ENCODE measurements at places on chromosomes 3 and 15.

GRCh38 chr3:28198974-28199373 lies 42.4 kb upstream of the CMC1 start:
- DNase-seq = no peak

DNA sequence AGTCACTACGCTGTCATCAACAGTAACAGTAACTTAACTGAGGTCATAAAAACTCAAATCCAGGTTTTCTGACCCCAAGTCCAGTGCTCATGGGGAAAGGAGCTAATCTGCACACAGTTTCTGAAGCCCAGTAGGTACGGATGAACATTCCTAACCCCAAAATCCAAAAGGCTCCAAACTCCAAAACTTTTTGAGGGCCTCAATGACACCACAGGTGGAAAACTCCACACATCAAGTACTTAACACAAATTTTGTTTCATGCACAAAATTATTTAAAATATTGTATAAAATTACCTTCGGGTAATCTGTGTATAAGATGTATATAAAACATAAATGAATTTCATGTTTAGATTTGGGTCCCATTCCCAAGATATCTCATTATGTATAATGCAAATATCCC lies 10.5 kb downstream of the MRPL46 start:
- no peak for DNase-seq

- DNase-seq = no peak
Measured at GRCh38 chr3:134880431-134880830, 85.4 kb downstream of the EPHB1 start.

DNA sequence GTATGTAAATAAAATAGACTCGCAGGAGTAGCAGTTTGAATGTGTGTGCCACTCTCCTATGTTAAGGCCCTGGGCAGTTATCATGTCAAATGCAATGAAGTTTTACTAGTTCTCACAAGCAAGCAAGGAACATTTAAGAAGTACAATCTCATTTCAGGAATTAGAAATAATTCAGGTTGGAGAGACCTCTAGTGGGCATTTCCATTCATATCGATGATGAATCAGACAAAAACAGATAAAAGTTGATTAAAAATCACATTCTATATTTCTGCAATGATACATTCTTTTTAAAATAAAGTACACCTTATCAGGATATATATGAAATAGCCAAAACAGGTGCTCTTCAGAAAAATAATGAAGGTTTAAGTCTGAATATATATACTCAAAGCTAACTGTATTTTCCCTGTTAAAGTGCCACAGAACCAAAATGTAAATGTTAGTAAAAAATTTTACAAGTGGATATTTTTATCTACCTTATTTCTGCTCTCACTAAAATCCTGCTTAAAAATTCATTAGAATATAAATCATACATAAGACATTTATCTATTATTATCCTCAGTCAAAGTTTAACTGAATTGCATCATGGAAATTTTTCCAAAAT lies 492.4 kb upstream of the FRG2C start:
- DNase-seq = no peak
